ENCODE measurements at places on chromosomes 7 and 10.
A peak's percentile ranks its signal among the peaks of the same experiment; 100 is the strongest.

- no peak for DNase-seq
Measured at GRCh38 chr10:13046851-13047528, 45.5 kb upstream of the CCDC3 start.

- peak; percentile 8 for DNase-seq
Measured at GRCh38 chr10:90276894-90277475, 575.6 kb downstream of the KIF20B start.

- no peak for DNase-seq
Measured at GRCh38 chr7:37550872-37551271, 102.2 kb upstream of the ELMO1 start.

DNA sequence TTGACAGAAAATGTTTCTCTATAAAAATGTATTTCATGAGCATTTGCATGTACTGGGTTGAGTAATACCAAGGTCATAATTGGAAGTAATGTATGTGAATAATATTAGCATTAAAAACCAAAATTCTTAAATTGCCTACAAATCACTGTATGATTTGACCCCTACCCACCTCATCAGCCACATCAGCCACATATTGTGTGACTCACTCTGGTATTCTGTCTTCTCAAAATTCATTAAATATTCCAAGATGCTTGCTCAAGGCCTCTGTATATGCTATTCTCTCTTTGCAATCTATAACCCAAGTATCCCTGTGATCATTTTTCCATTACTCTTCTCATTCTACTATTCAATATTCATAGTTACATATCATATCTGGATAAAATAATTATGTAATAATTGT, 21.4 kb downstream of the POT1 start:
- DNase-seq: no peak

DNA sequence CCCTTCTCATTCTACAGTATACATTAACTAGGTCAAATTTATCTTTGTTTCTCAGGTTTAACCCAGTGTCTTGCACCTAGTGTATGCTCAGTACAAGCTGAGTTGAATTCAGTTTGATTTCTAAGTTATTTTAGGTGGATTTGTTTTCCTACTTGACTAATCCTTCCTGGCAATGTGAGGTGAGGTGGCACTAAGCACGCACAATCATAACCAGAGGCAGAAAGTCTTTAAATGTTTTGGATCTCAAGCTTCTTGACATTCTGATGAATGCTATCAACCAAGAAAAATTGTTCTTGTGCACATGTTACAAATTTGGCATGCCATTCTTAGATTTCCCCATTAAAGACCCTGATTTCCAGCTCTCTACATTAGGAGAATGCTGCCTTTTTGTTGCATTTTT, 3.2 kb downstream of the BZW2 start:
- DNase-seq: no peak

DNA sequence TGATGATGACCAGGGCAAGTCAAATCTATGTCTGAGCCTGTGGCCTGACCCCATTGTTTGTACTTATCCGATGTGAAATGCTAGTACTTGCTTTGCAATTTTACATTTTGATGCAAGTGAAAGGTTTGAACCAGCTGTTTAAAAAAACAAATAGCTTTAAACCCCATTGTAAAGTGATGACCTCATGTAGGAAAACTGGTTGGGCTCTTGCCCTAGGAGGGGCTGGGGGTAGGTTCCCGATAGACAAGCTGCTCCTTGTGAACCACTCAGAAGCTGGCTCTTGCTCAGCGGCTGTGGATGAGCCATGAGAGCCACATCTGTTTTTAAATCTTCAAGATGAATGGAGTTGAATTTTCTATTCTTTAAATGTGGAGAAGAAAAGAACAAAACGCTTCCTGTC, 185.3 kb downstream of the WDR11 start:
- no peak for DNase-seq

- DNase-seq: no peak
Measured at GRCh38 chr10:32166365-32166764, 110.1 kb upstream of the KIF5B start.

- no peak for DNase-seq
Measured at GRCh38 chr7:16023046-16023445, 336.6 kb upstream of the MEOX2 start.

DNA sequence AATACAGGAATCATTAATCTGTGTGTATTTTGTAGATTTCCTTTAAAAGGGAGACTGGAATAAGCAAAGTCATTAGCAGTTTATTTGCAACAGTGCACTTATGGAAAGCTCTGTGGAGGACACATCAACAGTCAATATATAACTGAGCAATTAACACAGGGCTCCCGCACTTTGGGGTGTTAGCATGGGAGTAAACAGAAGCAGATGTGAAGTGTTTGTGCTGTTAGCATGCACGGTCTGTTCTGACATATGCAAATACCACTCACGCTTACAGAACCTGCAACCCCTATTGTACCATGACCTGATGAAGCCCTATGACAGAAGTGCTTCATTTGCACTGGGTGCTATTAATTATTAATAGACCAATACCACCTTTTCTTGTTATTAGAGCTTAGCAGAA, 118.9 kb downstream of the PPP1R3A start:
- DNase-seq: peak; percentile 59

DNA sequence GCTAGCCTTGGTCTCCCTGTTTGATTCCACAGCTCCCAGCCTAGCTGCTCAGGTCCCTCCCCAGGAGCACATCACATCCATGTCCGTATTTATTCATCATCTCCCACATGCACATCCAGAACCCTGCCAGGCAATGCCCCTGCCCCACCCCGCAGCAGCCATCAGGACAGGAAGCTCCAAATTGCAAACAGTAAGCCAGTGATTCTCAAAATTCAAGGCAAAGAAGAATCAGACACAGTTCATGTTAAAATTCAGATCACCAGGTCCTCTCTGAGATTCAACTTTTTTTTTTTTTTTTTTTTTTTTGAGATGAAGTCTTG, 17.7 kb downstream of the LRRC20 start:
- DNase-seq: no peak

- DNase-seq: no peak
Measured at GRCh38 chr10:73646598-73647041, 5.3 kb upstream of the MYOZ1 start.

- DNase-seq: no peak
Measured at GRCh38 chr7:14988941-14989340, 86.4 kb upstream of the DGKB start.

- no peak for DNase-seq
Measured at GRCh38 chr7:88401009-88401623, 94.4 kb upstream of the STEAP4 start.

GRCh38 chr7:46854958-46855473, 726.9 kb downstream of the TNS3 start:
- no peak for DNase-seq

- no peak for DNase-seq
Measured at GRCh38 chr7:103660455-103661371, 214.7 kb upstream of the SLC26A5 start.

GRCh38 chr7:131255242-131255641, 72.4 kb upstream of the MKLN1 start:
- no peak for DNase-seq

Data from NCI-H1105 (cell line).